Hypothalamus (tissue), 51 donors: ENCODE measurements at places on chromosomes 5 and 9.

- DNase-seq, result no peak
These were observed 157.4 kb upstream of the OTULINL start for GRCh38 chr5:14424011-14424685.

- no peak for DNase-seq
These were observed 34.0 kb upstream of the CKS2 start for GRCh38 chr9:89277043-89277442.

DNA sequence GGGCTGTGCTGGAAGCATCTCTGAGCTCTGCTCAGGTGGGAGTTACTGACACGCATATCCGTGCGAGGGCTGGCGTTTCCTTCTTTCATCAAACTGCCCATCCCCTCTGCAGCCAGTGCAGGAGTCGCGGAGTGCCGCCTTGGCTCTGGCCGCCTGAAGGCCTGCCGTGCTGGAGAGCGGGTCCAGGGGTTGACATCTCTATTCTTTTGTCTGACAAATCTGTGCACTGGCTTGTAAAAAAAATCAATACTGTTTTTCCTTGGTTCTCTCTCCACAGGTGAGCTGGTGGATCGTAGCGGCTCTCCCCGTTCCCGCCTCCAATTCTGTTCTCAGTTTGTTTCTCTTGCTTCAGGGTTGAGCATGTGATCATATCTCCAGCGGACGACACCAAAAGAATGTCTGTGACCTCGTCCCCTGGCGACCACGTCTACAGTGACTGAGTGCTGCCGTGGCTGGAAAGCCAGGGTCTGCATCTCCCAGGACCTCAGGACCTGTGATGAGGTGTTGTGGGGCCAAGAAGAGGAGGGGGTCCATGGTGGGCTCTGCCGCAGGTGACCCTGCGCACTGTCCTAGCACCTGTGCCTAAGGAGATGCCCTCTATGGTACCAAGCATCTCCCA, 214.3 kb upstream of the IRX4 start:
- DNase-seq, result no peak

GRCh38 chr5:149144637-149145036, 3.3 kb downstream of the ABLIM3 start:
- DNase-seq, result no peak

- no peak for DNase-seq
These were observed 234.4 kb upstream of the GRAMD2B start for GRCh38 chr5:126188804-126189203.

DNA sequence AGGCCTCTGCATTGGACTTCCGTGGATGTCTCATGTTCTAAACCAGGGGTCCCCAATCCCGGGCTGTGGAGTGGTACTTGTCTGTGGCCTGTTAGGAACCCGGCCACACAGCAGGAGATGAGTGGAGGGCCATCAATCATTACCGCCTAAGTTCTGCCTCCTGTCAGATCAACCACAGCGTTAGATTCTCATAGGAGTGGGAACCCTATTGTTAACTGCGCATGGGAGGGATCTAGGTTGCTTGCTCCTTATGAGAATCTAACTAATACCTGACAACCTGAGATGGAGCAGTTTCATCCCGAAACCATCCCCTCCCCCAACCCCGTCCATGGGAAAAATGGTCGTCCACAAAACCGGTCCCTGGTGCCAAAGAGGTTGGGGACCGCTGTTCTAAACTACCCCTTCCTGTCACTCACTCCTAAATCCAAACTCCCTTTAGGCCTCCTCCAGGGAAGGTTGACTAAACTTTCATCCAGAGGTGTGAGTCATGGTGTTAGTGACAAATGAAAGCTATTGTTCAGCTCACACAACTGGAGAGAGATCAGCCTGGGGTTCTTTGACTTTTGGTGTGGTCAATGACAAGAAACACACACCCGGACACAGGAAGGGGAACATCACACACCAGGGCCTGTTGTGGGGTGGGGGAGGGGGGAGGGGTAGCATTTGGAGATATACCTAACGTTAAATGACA, 9.5 kb downstream of the KCNV2 start:
- no peak for DNase-seq

DNA sequence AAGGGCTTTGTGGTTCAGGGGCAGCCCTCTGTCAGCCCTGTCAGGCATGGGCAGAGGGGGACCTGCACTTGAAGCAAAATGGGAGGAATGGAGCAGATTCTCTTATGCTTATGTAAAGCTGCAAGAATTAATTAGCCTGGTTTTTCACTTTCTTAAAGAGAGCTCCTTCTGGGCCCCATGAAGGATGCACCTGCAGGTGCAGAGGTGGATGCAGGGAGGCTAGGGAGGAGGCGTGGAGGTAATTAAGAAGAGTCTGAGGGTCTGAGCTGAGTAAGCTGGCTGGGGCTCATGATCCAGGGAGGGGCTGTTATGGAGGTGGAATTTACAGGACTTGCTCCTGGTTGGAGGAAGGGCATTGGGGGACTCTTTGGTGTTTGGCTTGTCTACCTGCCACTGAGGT, 22.0 kb downstream of the NSG2 start:
- no peak for DNase-seq

- DNase-seq, result no peak
These were observed 102.3 kb upstream of the IL6ST start for GRCh38 chr5:56097055-56097454.

GRCh38 chr5:160453751-160454150, 32.1 kb downstream of the PTTG1 start:
- no peak for DNase-seq

DNA sequence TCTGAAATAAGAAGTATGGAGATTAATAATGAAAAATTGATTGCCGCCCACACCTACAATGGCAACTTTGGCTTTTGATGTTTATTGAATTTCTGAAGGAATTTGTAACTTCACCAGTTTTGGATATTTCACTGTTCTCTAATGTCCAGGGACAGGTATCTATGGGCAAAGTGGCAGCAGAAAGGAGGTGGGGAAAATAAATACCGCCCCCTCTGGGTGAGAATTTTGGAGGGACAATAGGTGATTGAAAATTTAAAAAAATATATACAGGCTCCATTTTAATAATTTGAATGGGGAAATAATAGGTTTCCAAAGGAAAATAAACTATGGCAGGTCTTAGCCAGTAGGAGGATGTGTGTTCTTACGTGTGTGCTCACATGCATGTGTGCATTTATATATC, 1.3 kb downstream of the SCGB3A2 start:
- DNase-seq, result no peak

DNA sequence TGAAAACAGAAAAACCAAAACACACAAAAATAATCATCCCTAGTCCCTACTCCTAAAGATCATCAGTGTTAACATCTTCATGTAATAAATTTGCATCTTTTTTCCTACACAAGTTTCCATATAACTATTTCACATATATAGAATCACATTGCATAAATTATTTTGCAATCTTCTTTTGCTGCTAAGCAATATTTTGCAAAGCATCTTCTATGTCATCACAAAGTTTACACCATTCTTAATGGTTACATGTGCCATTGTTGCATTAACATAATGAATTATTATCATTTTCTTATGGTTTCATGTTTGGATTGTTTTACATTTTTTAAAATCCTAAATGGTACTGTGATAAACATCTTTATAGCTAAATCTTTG, 17.8 kb downstream of the SH3TC2 start:
- no peak for DNase-seq

GRCh38 chr9:138009803-138010690, 132.5 kb downstream of the CACNA1B start:
- DNase-seq, result no peak
